ENCODE measurements at places on chromosomes 7 and 10.
A peak's percentile ranks its signal among the peaks of the same experiment; 100 is the strongest.

DNA sequence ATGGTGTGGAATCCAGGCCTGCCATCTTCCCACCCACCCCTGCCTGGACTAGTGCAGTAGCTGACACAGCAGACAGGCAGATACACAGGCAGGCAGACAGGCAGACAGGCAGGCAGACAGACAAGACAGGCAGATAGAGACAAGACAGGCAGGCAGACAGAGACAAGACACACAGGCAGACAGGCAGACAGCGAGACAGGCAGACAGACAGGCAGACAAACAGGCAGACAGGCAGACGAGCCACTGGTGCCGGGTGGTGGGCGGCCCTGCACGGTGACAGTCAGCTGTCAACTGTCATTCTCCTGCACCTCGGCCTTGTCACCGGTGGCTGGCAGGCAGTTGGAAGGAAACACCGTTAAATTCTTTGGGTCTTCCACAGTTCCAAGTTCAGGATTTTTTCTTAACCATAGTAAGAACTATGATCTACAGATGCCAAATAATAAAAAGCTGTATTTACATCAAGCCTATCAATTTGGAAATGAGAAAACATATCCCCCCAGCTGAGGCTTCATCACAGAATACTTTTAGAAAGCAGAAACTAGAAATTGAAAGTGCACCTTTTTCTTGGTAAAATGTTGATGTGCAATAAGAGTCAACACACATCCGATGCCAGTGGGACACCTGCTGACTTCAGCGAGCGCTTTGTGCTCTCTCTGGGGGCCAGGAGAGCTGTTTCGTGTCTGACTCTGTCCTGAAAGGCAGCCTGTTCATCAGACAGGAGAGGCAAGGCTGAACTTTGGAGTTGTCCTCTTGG lies 250.4 kb downstream of the DNAJB6 start:
- no peak for DNase-seq

GRCh38 chr10:135132-135600 lies at the start of gene ZMYND11:
TSS of gene ZMYND11 (plus strand) at chr10:135455. CDS start at chr10:180013, 44,558 bp downstream.
- DNase-seq = peak; percentile 85

DNA sequence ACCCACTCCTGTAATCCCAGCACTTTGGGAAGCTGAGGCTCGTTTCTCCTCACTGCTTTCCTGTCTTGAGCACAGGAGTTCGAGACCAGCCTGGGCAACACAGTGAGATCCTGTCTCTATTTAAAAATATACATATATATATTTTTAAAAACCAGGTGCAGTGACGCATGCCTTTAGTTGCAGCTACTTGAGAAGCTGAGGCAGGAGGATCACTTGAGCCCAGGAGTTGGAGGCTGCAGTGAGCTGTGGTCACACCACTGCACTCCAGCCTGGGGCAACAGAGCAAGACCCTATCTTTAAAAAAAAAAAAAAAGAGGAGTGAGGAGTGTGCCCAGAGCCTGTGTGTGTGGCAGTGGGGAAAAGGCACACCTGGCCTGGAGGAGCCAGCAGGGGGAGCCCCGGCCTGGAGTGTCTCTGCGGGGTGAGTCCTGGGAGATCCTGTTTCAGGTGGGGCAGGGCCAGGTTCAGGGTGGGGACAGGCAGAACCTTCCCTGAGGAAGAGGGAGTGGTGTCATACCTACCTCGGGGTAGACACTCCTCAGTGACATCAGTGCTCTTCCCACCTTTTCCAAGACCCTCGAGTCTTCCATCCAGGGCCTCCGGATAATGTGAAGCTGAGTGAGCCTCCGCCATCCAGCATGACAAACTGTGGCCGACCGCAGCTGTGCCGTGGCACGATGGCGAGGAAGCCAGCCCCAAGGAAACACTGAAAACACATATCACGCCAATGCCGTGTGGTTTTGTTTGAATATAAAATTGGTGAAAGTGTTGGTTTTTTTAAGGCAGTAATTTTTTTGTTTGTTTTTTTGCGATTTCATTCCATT lies 9.0 kb upstream of the ARPC1B start:
- DNase-seq = peak; percentile 83

DNA sequence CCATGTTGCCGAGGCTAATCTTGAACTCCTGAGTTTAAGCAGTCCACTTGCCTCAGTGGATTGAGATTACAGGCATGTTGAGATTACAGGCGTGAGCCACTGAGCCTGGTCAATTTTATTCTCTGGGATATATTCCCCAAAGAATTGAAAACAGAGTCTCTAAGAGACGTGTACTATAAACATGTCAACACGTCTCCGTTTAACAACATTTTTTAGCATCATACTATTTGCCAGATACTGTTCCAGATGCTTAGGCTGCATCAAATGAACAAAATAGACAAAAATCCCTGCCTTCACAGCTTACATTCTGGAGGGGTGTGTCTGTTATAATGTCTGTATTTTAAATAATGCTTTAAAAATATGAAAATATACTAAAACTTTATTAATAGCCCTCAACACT lies 54.1 kb upstream of the PRKG1 start:
- no peak for DNase-seq

- no peak for DNase-seq
Observed at GRCh38 chr7:104288137-104288536, 40.3 kb upstream of the LHFPL3 start.

DNA sequence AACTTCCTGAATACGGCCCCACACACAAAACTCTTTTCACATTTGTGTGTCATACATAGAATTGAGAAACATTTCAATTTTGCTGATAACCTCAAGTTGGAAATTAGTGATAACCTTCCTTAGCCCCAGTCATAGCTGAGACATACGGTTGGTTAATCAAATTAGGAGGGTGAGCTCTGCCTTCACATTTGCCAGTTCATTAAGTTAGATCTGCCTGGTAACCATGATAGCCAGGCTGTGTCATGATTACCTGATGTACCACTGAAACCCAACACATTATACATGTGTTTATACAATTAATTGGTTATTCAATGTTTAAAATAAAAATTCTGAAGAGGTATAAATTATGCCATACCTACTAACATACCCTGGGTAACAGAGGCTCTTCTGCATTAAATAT lies 60.8 kb upstream of the RAB11FIP2 start:
- DNase-seq = no peak

DNA sequence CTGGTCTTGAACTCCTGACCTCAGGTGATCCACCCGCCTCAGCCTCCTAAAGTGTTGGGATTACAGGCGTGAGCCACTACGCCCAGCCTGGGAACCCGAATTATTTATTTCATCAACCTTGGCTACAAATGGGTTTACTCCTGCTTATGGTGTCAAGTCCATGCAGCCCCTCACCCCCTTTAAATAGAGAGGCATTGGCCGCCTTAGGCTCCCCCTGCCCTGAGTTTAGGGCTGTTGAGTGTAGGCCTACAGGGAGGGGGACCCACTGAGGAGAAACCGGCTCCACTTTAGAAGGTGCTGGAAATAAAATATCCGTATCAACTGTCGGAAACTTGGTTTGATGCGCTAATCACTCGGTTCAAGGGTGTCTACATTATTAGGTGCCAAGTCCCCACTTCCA lies 8.7 kb upstream of the SP8 start:
- no peak for DNase-seq

GRCh38 chr7:150755473-150756099 lies 18.4 kb downstream of the GIMAP5 start:
- no peak for DNase-seq

DNA sequence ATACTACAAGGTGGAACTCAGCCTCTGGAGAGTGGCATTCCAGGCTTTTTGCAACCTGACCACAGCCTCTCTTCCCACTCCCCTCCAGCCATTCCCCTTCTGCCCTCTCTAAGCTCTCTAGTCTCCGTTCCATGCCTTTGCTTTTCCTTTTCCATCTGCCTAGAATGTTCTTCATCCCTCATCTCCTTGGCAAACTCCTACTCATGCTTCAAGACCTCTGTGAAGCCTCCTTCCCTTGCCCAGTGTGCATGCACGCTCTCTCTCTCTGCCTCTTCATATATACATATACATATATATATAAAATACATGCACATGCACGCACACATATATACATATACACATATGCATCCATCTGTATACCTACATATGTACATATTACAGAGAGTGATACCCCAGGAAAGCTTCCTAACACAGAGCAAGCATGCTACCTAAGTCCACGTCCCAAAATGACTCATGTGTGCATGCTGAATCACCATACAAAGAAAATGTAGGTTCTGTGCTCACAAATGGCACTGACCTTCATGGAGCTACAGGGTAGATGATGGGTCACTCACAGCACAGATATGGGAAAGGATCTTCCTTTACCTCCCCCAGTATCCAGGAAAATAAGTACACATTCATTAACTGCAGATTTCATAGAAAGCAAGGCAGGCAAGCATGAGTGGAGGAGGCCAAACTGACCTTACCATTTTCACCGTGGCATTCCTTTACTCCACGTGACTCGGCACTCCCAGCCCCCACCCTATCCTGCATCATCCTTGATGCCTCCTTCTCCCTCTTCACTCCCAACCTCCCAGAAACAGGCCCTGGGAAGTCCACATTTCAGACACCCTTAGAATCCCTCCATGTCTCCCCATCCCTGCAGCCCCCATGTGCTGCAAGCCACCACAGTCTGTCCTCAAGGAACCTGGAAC lies 238.4 kb upstream of the ZMIZ1 start:
- DNase-seq = no peak

DNA sequence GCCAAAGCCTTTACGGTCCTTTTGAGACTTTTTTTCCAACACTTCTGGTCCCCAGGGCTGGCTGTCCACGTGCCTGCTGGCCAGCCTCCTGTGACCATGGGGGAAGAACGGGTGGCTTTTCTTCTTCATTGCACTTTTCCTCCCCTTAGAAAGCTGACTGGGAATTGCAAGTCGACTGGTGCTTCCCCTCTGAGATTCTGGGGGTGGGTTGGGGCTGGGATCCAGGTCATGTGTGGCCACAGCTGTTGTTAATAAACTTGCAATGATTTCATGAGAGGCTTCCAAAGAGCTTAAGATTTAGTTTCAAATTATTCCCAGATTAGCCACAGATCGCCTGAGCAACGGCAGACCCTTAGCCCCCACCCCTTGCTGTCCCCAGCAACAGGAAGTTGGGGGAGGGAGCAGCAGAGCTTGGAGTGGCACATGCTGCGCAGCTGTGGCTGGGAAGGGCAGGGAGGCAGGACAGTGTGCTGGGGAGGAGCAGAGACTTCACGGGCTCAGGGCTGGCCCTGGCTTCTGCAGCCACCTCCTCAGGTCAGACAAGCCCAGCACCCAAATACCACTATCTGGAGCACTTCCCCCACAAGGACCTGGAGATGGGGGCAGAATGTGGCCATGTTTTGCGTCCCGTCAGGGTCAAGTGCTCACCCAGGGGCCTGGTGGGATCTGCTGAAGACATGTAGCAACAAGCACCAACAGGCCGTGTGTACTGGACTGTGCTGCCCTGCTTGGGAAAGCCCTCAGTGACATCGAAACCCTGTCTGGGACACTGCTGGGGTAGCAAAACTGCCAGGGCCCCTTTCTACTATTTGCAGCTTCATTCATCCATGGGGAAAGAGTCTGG lies 147.1 kb downstream of the RNF216 start:
- DNase-seq = peak; percentile 84

GRCh38 chr10:59648711-59649201 lies 60.9 kb downstream of the SLC16A9 start:
- no peak for DNase-seq

DNA sequence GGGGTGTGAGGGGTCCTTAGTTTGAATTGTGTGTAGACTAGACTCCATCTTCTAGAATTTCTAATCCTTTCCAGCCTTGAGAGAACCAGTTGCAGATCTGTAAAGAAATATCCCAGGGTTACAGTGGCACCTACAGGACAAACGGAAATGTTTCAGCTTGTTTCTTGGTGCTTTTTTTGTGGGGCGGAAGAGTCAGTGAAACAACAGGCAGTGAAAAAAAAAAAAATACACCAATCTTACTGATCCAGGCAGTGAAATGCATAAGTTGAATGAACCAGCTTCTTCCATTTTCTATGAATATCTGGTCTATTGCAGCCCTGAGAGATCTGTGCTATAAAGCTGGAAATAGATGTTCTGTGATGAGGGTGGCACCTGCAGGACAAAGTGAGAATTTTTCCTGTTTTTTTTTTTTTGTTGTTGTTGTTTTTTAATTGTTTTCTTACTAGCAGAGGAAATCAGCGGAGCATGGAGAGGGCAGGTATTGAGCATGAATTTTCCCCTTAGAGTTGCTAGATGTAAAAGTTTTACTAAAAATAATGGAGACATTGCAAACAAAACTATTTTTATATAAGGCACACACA lies 81.9 kb upstream of the DYNC1I1 start:
- no peak for DNase-seq

- no peak for DNase-seq
Observed at GRCh38 chr10:24519950-24520349, 203.7 kb downstream of the ARHGAP21 start.

DNA sequence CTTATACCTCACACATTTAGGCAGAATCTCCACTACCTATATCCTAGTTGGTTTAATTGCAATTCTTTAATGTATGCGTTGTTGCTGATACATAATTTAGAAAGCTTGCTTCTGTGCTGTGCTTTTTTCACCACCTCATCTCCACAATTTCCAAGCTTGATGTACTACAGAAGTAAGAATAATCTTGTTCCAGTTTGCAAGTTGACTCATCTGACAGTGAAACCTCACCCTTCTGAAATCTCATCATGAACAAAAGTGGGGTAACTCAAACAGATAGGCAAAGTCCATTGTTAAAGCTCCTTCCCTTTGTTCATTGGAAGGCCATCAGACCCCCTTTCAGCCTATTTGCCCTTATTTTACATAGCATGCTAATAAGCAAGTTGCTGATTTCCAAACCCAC lies 13.6 kb downstream of the EIF4EBP2 start:
- DNase-seq = no peak
